Ascending aorta (tissue), 2 donors: ENCODE measurements at places on chromosomes 1 and 21.

DNA sequence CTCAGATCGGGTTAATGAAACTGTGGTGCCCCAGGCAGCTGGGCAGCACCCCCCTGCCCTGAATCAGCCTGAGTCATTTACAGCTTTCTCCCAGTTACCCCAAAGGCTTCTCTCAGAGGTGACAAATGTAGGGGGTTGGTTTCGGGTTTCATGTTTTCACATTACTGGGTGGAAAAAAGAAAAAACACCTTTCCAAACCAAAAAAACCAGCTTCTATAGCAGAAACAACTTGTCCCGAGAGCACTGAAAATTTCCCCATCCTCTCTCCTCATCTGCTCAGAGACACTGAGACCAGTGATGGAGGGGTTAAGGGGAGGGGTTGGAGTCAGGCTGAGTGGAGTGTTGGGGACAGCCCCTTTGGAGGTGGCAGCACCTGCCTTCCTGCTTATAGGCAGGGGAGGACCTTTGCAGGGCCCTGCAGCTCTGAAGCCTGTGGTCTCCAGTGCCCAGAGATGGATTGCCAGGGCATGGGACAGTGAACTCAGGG is 15.6 kb downstream of the UTP11 start:
- DNase-seq: no peak

GRCh38 chr1:64140596-64140995 is 62.8 kb upstream of the UBE2U start:
- DNase-seq: no peak

DNA sequence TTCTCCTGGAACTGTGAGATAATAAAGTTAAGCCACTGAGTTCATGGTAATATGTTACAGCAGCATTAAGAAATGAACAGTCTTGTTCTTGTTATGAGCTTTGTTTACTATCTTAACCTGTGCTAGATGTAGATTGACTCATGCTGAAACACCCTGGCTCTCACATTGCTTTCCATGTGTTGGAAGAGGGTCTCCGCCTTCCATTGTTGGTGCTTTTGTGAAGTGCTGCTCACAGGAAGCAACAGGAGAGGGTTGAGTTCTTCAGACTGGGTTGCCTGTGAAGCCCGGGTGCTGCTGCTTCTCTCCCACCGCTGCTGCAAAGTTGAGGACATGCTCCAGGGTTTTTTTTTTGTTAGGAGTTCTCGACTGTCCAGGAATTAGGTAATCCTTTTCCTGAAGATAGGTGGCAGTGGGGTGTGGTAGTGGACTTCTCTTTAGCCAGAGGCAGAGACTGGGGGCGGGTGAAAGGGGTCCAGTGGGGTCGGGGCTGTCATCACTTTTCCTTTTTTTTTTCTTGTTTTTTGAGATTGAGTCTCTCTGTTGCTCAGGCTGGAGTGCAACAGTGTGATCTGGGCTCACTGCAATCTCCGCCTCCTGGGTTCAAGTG is 28.7 kb upstream of the HMGN1 start:
- no peak for DNase-seq

- DNase-seq: no peak
Observed at GRCh38 chr1:114272593-114272992, 118.9 kb upstream of the SYT6 start.

- DNase-seq: no peak
Observed at GRCh38 chr1:6157132-6157527, 23.0 kb downstream of the CHD5 start.

DNA sequence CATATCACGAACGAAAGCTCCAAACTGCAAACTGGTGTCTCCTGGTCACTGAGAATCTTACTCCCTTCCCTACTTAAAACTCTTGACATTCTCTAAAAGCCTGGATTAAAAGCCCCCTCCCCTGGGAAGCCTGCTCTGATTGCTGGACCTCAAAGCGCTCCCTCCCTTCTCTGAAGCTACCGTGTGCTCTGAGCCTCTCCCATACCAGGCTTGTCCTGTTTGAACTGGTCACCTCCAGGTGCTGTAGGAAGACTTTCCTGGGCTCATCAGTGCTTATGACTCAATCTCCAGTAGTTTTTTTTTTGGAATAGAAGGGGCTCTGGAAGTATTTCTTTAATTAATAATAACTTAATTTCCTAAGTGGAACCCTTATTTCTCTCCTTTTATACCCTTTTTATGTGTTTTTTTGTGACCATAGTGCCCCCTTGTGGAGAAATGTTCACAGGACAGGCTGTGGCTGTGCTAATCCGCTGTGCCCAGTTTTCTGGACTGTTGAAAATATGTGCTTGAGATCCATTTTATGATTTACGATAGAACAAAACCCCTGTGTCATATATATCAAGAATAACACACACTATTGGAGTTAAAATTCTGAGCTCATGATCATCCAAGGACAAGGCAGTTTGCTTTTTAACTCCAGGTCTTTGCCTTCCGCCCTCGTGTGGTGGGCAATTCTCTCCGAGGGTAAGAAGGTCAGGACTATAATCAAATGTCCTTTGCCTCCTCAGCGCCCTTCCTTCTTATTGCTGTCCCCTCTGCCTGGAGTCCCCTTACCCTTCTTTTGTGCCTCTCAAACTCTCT is 16.9 kb downstream of the MTARC1 start:
- no peak for DNase-seq

DNA sequence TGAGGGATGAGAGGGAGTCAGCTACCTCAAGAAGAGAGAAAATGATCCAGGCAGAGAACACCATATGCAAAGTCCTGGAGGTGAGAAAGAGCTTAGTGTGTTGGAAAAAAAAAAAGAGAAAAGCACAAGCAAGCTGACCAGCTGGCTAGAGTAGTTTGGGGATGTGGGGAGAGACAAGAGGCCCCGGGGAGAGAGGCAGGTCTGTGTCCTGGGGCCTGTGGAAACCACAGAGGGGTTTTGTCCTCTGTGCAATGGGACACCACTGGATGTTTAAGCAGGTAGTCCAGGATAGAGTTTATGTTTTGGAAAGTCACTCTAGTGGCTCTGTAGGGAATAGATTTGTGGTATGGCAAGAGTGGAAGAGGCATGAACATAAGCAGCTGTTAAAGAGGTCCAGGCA is 14.4 kb upstream of the CHI3L1 start:
- no peak for DNase-seq
